ENCODE measurements at places on chromosomes 2 and 18. TPM values are rescaled to one million over a fixed set of nuclear protein-coding genes. Genes with fewer than 3 reads are reported as not detected.

DNA sequence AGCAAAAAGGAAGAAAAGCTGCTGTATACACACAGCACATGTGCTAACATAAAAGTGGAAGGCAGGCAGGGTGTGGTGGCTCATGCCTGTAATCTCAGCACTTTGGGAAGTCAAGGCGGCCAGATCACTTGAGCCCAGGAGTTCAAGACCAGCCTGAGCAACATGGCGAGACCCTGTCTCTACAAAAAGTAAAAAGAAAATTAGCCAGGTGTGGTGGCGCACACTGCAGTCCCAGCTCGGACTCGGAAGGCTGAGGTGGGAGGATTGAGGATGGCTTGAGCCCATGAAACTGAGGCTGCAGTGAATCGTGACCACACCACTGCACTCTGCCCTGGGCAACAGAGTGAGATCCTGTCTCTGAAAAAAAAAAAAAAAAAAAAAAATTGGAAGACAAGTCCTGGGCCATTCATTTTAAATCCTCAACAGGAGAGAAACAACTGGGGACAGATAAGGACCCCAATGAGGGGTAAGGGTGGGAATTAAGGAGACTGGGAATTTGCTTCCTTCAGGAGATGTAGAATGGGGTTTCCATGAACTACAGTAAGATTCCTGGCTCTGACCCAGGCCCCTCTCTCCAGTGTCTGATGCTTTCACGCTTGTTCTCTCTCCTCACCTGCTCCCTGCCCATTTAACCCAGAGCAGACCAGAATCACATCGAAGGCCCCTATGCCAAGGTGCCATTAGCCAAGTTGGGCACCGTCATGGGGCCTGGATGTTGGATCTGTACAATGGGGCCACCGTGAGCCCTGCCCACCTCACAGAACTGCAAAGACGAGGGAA is 29.6 kb downstream of the TNS1 start:
- H3K27ac ChIP-seq, result no peak overlapping the region
- peaks cover 4% of the 10 kb centered on the region for H3K27me3 ChIP-seq
- H3K36me3 ChIP-seq, result no peaks in the 10 kb centered on the region
- H3K4me1 ChIP-seq, result no peaks in the 10 kb centered on the region
- no peak for DNase-seq

The AP1S3 gene
- total RNA-seq, result 11.0 TPM

- H3K36me3 ChIP-seq, result peaks cover 11% of the 10 kb centered on the region
- no peak overlapping the region for H3K4me3 ChIP-seq
- H3K27ac ChIP-seq, result no peak overlapping the region
- DNase-seq, result no peak
- no peaks in the 10 kb centered on the region for H3K4me1 ChIP-seq
Measured at GRCh38 chr2:167595839-167596471, 651.4 kb downstream of the STK39 start.

DNA sequence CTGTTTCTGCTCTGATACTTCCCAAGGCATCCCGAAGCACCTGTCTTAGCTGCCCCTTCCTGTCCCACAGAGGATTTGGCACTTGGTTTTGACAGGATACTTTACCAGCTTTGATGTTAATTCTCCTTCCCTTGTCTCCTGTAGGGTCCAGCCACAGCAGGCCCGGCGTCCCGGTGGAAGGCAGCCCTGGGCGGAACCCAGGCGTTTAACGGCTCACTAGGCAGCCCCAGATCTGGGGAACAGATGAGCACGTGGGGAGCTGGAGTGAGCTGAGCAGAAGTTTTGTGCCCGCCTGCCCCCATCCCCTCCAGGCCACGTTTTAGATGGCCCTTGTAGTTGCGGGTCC is 11.4 kb downstream of the ANKRD23 start:
- no peak overlapping the region for H3K27ac ChIP-seq
- H3K36me3 ChIP-seq, result peaks cover 62% of the 10 kb centered on the region
- DNase-seq, result no peak
- no peaks in the 10 kb centered on the region for H3K27me3 ChIP-seq
- no peak overlapping the region for H3K4me3 ChIP-seq

DNA sequence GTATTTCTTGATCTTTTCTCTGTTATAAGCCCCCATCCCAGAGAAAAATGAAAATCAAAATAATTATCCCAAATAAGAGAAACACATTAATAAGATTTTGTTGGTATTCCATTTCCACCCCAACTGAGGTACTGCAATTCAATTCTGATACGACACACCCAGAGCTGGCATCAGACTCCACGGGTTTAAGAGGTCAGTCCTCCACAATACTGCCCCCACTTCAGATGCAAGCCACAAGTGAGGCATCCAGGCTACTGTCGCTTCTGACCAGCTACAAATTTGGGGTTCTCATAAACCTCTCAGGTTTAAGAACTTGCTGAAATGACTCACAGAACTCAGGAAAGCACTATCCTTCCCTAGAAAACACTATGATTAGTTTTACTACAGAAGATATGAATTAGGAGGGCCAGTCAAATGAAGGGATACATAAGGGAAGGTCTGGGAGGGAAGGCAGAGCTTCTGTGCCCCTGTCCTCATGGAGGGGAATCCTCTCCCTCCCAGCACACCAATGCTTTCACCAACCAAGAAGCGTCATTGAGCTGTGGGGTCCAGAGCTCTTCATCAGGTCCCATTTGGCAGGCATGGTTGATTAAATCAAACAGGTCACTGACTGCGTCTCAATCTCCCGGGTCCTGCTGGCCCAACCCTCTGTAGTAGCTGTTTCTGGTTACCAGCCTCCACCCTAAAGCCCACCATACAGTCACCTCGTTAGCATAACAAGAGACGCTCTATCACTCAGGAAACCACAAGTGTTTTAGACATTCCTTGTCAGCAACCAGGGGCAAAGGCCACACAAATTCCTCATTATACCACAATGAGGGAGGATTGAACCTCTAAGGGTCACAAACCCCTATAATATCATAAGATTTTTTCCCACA is 46.2 kb downstream of the IWS1 start:
- H3K36me3 ChIP-seq, result peaks cover 44% of the 10 kb centered on the region
- no peaks in the 10 kb centered on the region for H3K27me3 ChIP-seq
- peak; percentile 73 for DNase-seq
- peaks cover 8% of the 10 kb centered on the region for H3K4me1 ChIP-seq

- H3K4me3 ChIP-seq, result no peak overlapping the region
- H3K27me3 ChIP-seq, result no peaks in the 10 kb centered on the region
- DNase-seq, result no peak
- no peaks in the 10 kb centered on the region for H3K36me3 ChIP-seq
- no peak overlapping the region for H3K27ac ChIP-seq
Measured at GRCh38 chr2:189300916-189301315, 121.4 kb upstream of the COL5A2 start.

GRCh38 chr2:66899648-66900047 is 464.7 kb downstream of the MEIS1 start:
- peaks cover 3% of the 10 kb centered on the region for H3K4me1 ChIP-seq
- no peak overlapping the region for H3K4me3 ChIP-seq
- H3K36me3 ChIP-seq, result no peaks in the 10 kb centered on the region
- no peak overlapping the region for H3K27ac ChIP-seq
- H3K27me3 ChIP-seq, result no peaks in the 10 kb centered on the region

GRCh38 chr2:96264656-96265348 is 995 bp downstream of the TMEM127 start:
- no peaks in the 10 kb centered on the region for H3K4me1 ChIP-seq
- H3K27me3 ChIP-seq, result no peaks in the 10 kb centered on the region
- peak overlapping the region; percentile 83 for H3K4me3 ChIP-seq
- DNase-seq, result no peak

- H3K27ac ChIP-seq, result no peak overlapping the region
- no peak overlapping the region for H3K4me3 ChIP-seq
- DNase-seq, result no peak
- no peaks in the 10 kb centered on the region for H3K36me3 ChIP-seq
Measured at GRCh38 chr18:8423051-8423557, 186.1 kb upstream of the RAB12 start.

DNA sequence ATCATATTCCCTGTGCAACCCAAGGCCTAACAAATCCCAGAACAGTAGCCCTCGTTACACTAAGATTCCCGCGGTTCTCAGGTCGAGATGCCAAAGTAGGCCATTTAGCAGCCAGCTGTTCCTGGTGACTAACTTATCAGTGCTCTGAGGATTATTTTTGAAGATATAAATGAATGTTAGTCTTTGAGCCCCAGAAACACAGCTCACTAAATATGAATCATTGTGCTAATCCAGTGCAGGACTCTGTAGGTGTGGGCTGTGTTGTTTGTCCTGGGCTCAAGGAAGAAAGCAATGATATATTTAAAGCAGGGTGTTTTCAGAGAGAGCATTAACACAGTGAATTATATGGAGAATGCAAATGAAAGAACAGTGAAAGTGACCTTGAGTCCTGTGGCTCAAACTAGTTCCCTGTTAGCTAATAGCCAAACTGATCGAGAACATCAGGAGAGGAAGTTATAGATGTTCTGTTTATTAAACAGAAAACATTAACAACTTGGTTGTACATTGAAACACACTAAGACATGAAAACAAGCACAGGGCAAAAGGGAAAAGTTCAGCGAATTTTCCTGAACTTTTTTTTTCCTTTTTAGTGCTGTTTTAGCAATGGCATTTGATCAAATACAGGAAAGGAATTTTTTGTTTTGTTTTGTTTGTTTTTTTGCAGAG is 228.3 kb downstream of the RNF152 start:
- no peak overlapping the region for H3K4me3 ChIP-seq
- H3K27me3 ChIP-seq, result no peaks in the 10 kb centered on the region
- DNase-seq, result no peak
- H3K36me3 ChIP-seq, result peaks cover 19% of the 10 kb centered on the region
- H3K27ac ChIP-seq, result no peak overlapping the region
- H3K4me1 ChIP-seq, result peaks cover 7% of the 10 kb centered on the region

The SELENOI gene
- total RNA-seq, result 43.4 TPM

- H3K4me3 ChIP-seq, result no peak overlapping the region
- DNase-seq, result no peak
- H3K36me3 ChIP-seq, result no peaks in the 10 kb centered on the region
- H3K4me1 ChIP-seq, result peaks cover 15% of the 10 kb centered on the region
- no peak overlapping the region for H3K27ac ChIP-seq
Measured at GRCh38 chr2:20585359-20585709, 65.6 kb downstream of the HS1BP3 start.

DNA sequence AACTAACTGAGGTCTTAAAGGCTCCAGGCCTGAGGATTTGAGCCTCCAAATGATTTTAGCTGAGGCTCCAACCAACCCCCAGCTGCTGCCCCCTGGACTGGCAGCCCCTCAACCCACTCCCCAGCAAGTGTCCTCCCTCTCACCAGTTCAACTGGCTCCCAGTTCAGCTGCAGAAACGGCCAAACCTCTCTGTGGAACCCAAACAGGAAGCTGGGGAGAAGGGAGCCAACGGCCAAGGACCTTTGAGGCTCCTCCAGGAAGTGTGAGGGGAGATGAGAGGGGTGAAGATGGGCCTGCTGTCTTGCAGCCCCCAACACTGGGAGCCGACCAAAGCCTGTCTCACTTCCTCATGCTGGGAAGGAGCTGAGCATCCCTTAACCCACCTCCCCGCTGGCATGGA is 24.9 kb downstream of the ZFP36L2 start:
- H3K27ac ChIP-seq, result no peak overlapping the region
- no peak overlapping the region for H3K4me3 ChIP-seq
- no peak for DNase-seq
- no peaks in the 10 kb centered on the region for H3K27me3 ChIP-seq

GRCh38 chr2:199019898-199020507 is 437.7 kb downstream of the SATB2 start:
- no peak overlapping the region for H3K27ac ChIP-seq
- peaks cover 6% of the 10 kb centered on the region for H3K4me1 ChIP-seq
- DNase-seq, result no peak
- no peaks in the 10 kb centered on the region for H3K36me3 ChIP-seq
- H3K4me3 ChIP-seq, result no peak overlapping the region
- no peaks in the 10 kb centered on the region for H3K27me3 ChIP-seq

DNA sequence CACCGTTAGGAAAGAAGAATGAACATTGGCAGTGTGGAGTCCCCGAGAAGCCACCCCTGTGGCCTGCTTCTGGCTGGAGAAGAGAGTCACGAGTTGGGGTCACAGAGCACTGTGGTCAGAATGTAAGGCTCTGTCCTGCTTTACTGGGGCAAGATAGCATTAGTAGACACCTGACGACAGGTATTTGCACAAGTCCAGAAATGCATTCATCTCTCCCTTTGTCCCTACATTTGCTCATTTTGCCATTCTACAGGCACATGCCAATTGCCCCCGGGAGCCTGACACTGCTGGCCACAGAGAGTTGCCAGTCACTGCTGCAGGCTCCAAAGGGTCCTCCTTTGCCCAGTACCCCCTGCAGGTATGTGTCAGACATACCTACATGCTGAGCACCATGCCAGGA is 133.3 kb downstream of the SMAD2 start:
- no peaks in the 10 kb centered on the region for H3K4me1 ChIP-seq
- H3K4me3 ChIP-seq, result no peak overlapping the region
- no peaks in the 10 kb centered on the region for H3K36me3 ChIP-seq

The L3MBTL4 gene
- 2.0 TPM for total RNA-seq

The IL1R1 gene
- 0.46 TPM for total RNA-seq

GRCh38 chr18:10401930-10402329 is 52.5 kb upstream of the APCDD1 start:
- DNase-seq, result no peak
- H3K4me3 ChIP-seq, result no peak overlapping the region

The TRABD2A gene
- 1.7 TPM for total RNA-seq

GRCh38 chr2:75994759-75995158 is 284.0 kb upstream of the GCFC2 start:
- DNase-seq, result peak; percentile 59
- H3K36me3 ChIP-seq, result peaks cover 16% of the 10 kb centered on the region
- no peak overlapping the region for H3K4me3 ChIP-seq
- no peaks in the 10 kb centered on the region for H3K27me3 ChIP-seq

GRCh38 chr2:33204945-33205344 is 258.2 kb downstream of the LTBP1 start:
- no peaks in the 10 kb centered on the region for H3K4me1 ChIP-seq
- H3K27me3 ChIP-seq, result no peaks in the 10 kb centered on the region
- H3K4me3 ChIP-seq, result no peak overlapping the region
- H3K36me3 ChIP-seq, result peaks cover 4% of the 10 kb centered on the region
- no peak for DNase-seq

GRCh38 chr2:30184035-30184434 is 37.2 kb downstream of the YPEL5 start:
- H3K4me3 ChIP-seq, result no peak overlapping the region
- no peaks in the 10 kb centered on the region for H3K4me1 ChIP-seq
- no peaks in the 10 kb centered on the region for H3K27me3 ChIP-seq

The DYNC2LI1 gene
- 8.5 TPM for total RNA-seq

The DSG1 gene
- total RNA-seq, result not detected

The SERPINB5 gene
- total RNA-seq, result 0.20 TPM

DNA sequence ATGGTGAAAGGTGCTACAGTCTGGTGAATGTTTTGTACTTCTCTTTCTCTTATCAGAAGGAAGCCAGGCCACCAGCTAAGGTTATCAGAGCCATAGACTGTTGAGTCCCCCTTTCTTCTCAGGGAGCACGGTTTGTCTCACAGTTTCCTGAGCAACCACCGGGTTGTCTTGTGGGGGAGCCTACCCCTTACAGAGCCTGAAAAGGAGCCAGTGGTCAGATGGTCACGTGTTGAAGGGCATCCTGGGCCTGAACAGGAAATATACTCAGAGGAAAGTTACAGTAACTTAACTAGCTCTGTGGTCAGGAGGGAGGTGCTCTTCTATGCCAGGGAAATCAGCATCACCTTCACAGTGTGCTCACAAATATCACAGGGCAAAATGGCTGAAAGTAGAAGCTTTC is 11.6 kb downstream of the CD28 start:
- peaks cover 10% of the 10 kb centered on the region for H3K4me1 ChIP-seq
- no peaks in the 10 kb centered on the region for H3K27me3 ChIP-seq
- no peak overlapping the region for H3K27ac ChIP-seq
- H3K4me3 ChIP-seq, result no peak overlapping the region
- H3K36me3 ChIP-seq, result 0 out of 2 replicates have a peak, but pooled peaks cover 5% of the 10 kb centered on the region

GRCh38 chr2:78977661-78978145 is 47.8 kb upstream of the REG3G start:
- H3K36me3 ChIP-seq, result no peaks in the 10 kb centered on the region
- H3K27me3 ChIP-seq, result no peaks in the 10 kb centered on the region
- DNase-seq, result no peak
- H3K27ac ChIP-seq, result no peak overlapping the region

Measured in H9 (cell line).